ENCODE measurements at places on chromosomes 2 and 18. TPM values are rescaled to one million over a fixed set of nuclear protein-coding genes. Genes with fewer than 3 reads are reported as not detected.
A peak's percentile ranks its signal among the peaks of the same experiment; 100 is the strongest.

GRCh38 chr2:24231461-24231881 is 56.6 kb downstream of the FAM228A start:
- no peak for DNase-seq
- no peaks in the 10 kb centered on the region for H3K4me1 ChIP-seq
- no peak overlapping the region for H3K4me3 ChIP-seq
- no peak overlapping the region for H3K27ac ChIP-seq
- no peaks in the 10 kb centered on the region for H3K36me3 ChIP-seq

DNA sequence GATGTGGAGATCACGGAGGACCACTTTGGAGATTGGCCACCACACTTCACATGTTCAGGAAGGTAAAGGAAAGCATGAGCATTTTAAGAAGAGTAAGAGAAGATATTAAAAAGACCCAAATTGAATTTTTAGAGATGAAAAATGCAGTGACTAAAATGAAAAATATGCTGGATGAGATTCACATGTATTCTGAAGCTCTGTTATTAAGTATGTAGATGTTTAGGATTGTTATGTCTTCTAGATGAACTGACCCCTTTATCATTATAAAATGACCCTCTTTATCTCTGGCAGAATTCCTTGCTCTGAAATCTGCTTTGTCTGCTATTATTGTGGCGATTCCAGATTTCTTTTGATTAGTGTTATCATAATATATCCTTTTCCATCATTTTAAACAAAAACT is 36.0 kb upstream of the DYNC2LI1 start:
- no peaks in the 10 kb centered on the region for H3K4me1 ChIP-seq
- no peak overlapping the region for H3K27ac ChIP-seq
- H3K4me3 ChIP-seq = no peak overlapping the region
- H3K27me3 ChIP-seq = no peaks in the 10 kb centered on the region

EPAS1 gene
- 98.3 TPM for total RNA-seq

ASB18 gene
- total RNA-seq = not detected

ANKRD30BL gene
- not detected for total RNA-seq

APOB gene
- 804 TPM for total RNA-seq

DNA sequence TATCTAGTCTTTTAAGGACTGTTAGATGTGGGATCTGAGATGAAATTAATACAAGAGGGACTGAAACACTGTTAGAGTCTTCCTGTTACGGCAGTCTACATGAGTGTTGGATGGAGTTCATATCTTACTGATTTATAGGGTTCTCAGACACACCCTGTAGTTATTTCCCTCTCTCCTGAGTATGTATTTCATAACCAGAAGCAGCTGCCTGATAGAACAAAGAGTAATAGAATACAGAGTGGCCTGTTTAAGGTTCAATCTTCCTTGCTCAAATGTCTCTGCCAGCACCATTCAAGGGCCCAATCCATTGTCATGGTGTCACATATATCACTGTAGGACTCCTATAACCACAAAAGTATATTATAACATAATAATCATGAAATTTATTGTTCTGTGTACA is 1229.1 kb upstream of the ACVR2A start:
- H3K4me1 ChIP-seq = no peaks in the 10 kb centered on the region
- no peaks in the 10 kb centered on the region for H3K36me3 ChIP-seq
- no peak for DNase-seq
- no peak overlapping the region for H3K27ac ChIP-seq
- no peaks in the 10 kb centered on the region for H3K27me3 ChIP-seq

- H3K4me3 ChIP-seq = no peak overlapping the region
- no peaks in the 10 kb centered on the region for H3K27me3 ChIP-seq
- DNase-seq = no peak
- no peaks in the 10 kb centered on the region for H3K36me3 ChIP-seq
These were observed 31.6 kb upstream of the TRIB2 start for GRCh38 chr2:12685145-12685544.

DNA sequence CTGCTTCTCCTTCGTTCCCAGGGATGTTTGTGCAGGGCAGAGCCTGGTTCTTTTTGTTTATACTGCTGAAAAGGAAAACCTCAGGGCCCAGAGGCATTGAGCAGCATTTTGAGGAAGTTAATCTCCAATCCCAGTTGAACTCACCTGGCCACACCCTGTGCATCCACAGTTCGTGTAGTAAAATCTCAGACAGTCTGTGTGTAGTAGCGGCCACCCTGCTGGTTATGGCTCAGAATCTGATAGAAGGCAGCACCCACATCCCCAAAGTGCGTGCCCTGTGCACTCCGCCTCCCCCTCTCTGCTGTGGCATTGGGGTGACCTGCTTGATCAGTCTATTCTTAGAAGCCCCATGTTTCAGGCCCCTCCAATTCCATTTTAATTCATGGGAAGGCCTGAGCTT is 10.9 kb downstream of the TRIB2 start:
- no peaks in the 10 kb centered on the region for H3K27me3 ChIP-seq
- no peak overlapping the region for H3K27ac ChIP-seq
- no peak for DNase-seq
- H3K4me1 ChIP-seq = no peaks in the 10 kb centered on the region

DNA sequence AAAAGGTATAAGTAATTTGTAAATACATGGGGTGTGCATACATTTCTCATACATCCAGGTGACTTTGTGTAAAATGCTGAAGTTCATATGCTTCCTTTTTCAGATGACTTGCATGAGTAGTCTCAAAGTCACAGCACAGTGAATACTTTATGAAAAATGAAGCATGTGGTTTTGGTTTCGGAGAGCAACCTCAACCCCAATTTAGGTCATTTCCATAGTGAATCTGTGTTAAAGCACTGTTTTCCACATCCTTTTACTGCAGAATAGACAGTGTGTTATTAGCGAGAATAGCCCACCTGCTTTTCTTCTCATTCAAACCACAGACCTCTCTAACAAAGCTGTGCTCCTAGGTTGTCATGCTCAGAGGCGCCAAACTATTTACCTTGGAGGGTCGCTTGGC is 204.4 kb upstream of the RASGRP3 start:
- H3K27me3 ChIP-seq = no peaks in the 10 kb centered on the region
- H3K27ac ChIP-seq = no peak overlapping the region
- H3K4me1 ChIP-seq = no peaks in the 10 kb centered on the region
- no peak for DNase-seq
- H3K4me3 ChIP-seq = no peak overlapping the region

DNA sequence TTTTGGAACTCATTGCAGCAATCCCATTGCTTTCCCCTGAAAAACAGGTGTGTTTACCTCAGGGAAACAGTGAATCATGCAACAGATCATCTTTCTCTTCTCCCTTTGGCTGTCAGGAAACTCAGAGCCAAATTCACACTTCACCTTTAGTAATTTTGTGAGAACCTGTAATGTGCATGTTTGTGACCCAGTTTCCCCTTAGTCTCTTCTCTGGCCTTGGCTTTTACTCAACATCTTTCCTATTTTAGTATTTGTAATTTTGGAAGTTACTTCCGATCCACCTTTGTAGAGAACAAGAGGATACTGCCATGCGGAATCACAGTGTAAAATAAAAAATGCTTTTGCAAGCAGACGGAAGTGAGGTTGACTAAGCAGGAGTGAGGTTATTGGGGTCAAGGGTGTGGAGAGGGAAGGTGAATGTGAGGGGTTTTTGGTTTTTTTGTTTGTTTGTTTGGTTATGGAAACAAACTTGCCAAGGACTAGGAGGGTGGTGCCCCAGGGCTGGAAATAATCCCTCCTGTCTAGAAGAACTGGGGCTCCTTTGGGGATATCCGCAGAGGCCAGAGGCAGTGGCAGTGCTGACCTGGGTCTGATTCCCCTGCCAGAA is 14.0 kb downstream of the ASPRV1 start:
- no peaks in the 10 kb centered on the region for H3K36me3 ChIP-seq
- H3K4me3 ChIP-seq = no peak overlapping the region
- no peak overlapping the region for H3K27ac ChIP-seq

- H3K27ac ChIP-seq = no peak overlapping the region
- no peaks in the 10 kb centered on the region for H3K36me3 ChIP-seq
- no peak for DNase-seq
- H3K4me1 ChIP-seq = no peaks in the 10 kb centered on the region
- no peaks in the 10 kb centered on the region for H3K27me3 ChIP-seq
- no peak overlapping the region for H3K4me3 ChIP-seq
These were observed 187.7 kb upstream of the CXCR4 start for GRCh38 chr2:136305517-136306192.

DNA sequence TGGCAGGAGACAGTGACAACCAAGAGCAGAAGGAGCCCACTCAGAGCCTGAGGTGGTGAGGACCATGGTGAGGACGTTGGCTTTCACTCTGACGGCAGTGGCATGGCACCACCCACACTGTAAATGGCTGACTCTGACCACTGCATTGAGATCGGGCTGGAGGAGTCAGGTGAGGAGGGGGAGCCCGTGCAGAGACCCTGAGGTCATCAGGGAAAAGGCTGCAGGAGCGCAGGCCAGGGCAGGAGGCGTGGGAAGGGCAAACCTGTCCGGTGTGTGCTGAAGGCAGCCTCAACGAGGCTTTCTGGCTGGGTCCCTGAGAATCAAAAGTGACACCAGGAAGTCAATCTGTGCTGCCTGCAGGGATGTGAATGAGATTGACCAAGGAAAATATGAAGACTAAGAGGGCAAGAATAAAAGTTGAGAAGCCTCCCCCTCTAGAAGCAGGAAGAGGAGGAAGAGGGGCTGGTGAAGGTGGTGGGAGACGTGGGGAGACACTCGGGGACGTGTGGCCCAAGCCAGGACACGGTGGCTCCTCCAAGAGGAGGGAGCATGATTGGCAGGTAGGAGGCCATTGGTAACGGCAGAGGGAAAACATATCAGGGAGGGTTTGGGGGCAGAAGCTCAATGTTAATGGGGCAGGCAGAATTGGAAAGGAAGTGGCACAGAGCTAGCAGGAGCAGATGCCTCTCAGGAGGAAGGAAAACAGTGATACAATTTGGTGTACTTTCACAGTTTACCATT is 2.0 kb upstream of the OR6B3 start:
- peaks cover 59% of the 10 kb centered on the region for H3K27me3 ChIP-seq
- H3K4me1 ChIP-seq = no peaks in the 10 kb centered on the region
- no peak overlapping the region for H3K27ac ChIP-seq
- no peak for DNase-seq
- H3K36me3 ChIP-seq = no peaks in the 10 kb centered on the region

GRCh38 chr2:138703242-138703641 is 76.9 kb downstream of the NXPH2 start:
- no peak for DNase-seq
- no peaks in the 10 kb centered on the region for H3K36me3 ChIP-seq
- no peak overlapping the region for H3K27ac ChIP-seq
- no peaks in the 10 kb centered on the region for H3K4me1 ChIP-seq
- H3K27me3 ChIP-seq = no peaks in the 10 kb centered on the region
- no peak overlapping the region for H3K4me3 ChIP-seq

GRCh38 chr18:9109523-9109922 is 7.0 kb downstream of the NDUFV2 start:
- peak overlapping the region; percentile 54 for H3K27ac ChIP-seq
- no peaks in the 10 kb centered on the region for H3K36me3 ChIP-seq
- no peaks in the 10 kb centered on the region for H3K27me3 ChIP-seq
- DNase-seq = no peak

- no peaks in the 10 kb centered on the region for H3K27me3 ChIP-seq
- no peaks in the 10 kb centered on the region for H3K36me3 ChIP-seq
- H3K4me3 ChIP-seq = no peak overlapping the region
- peak; percentile 33 for DNase-seq
These were observed 96.7 kb upstream of the COL5A2 start for GRCh38 chr2:189276277-189276676.
